ENCODE measurements at places on chromosomes 4 and X. TPM values are rescaled to one million over a fixed set of nuclear protein-coding genes. Genes with fewer than 3 reads are reported as not detected.

GRCh38 chr4:996997-997374, 3.8 kb upstream of the SLC26A1 start:
- H3K27ac ChIP-seq: no peak overlapping the region
- H3K4me3 ChIP-seq: no peak overlapping the region
- no peak for DNase-seq
- peaks cover 2% of the 10 kb centered on the region for H3K27me3 ChIP-seq

- no peaks in the 10 kb centered on the region for H3K36me3 ChIP-seq
- no peak overlapping the region for H3K4me3 ChIP-seq
- no peak overlapping the region for H3K27ac ChIP-seq
- DNase-seq: no peak
- H3K27me3 ChIP-seq: no peaks in the 10 kb centered on the region
Measured at GRCh38 chrX:24175276-24175675, 25.7 kb downstream of the ZFX start.

The VCX3A gene
- total RNA-seq: not detected

The NUP54 gene
- 26.1 TPM for total RNA-seq

Data from ovary (tissue), 10 donors.